ENCODE measurements at places on chromosomes 6 and 20. TPM values are rescaled to one million over a fixed set of nuclear protein-coding genes. Genes with fewer than 3 reads are reported as not detected.

Gene HLA-DQA1
- not detected for total RNA-seq

Gene TTLL9
- total RNA-seq: not detected

Gene ANKRD66
- total RNA-seq: not detected

Gene SYNDIG1
- 0.58 TPM for total RNA-seq

Gene GTSF1L
- not detected for total RNA-seq

Gene SUMO4
- 0.58 TPM for total RNA-seq

Gene MUC21
- not detected for total RNA-seq

Gene SIM1
- total RNA-seq: under 0.01 TPM

Gene PMEPA1
- 1.5 TPM for total RNA-seq

Gene NEURL2
- total RNA-seq: 5.1 TPM

Gene ASIP
- total RNA-seq: not detected

Gene GLP1R
- total RNA-seq: under 0.01 TPM

Gene VPS16
- 52.9 TPM for total RNA-seq

Gene MICB
- 20.7 TPM for total RNA-seq

Gene VSTM2L
- total RNA-seq: 3.7 TPM

Gene NKX2-4
- total RNA-seq: not detected

Gene DEF6
- 1.3 TPM for total RNA-seq

Data from regular cardiac myocyte (primary cell).